ENCODE measurements at places on chromosomes 7 and 10.
A peak's percentile ranks its signal among the peaks of the same experiment; 100 is the strongest.

DNA sequence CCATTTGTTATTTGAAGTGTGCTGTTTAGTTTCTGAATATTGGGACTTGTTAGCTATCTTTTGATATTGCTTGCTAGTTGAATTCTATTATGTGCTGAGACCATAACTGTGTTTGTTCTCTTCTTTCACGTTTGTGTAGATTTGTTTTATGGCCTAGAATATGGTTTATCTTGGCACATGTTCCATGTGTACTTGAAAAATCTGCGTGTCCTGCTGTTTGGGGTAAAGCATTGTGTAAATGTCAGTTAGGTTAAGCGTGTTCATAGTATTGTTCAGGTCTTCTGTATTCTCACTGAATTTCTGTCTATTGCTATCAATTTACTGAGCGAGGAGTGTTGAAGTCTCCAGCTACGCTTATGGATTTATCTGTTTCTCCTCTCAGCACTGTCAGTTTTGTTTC is 19.4 kb downstream of the MMP21 start:
- DNase-seq = no peak

DNA sequence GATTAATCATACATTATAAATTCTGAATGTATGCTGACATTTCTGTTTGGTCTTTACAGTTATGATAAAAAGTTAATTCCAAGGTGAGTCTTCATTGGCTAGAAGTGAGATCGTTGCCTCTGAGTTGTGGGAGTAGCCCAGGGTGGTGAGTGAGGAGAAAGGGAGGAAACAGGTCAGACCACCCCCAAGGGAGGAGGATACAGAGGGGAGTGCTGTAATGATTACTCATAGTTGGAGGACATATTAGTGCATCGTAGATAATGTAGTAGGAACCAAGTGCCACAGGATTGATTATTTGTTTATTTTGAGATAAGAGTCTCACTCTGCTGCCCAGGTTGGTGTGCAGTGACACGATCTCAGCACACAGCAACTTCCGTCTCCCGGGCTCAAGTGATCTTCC is 672.2 kb downstream of the INHBA start:
- DNase-seq = no peak

DNA sequence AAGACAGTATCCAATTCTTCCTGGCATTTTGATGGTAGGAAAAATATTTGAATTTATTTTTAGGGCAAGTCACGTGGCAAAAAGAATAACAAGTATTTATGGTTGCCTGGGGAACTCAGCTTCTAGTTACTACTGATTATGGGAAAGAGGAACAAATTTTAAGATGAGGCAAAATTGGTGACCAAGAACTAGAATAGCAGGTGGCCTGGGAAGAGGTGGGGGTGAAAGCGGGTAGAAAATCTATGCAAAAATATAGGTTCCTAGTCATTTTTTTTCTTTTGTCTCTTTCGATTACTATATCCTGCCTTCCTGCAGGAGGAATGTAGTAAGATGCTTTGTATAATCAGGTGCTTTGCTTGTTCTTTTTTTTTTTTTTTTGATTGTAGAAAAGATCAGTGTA is 27.8 kb downstream of the ENTPD1 start:
- no peak for DNase-seq

GRCh38 chr10:3756360-3756740 is 28.7 kb downstream of the KLF6 start:
- DNase-seq = no peak

DNA sequence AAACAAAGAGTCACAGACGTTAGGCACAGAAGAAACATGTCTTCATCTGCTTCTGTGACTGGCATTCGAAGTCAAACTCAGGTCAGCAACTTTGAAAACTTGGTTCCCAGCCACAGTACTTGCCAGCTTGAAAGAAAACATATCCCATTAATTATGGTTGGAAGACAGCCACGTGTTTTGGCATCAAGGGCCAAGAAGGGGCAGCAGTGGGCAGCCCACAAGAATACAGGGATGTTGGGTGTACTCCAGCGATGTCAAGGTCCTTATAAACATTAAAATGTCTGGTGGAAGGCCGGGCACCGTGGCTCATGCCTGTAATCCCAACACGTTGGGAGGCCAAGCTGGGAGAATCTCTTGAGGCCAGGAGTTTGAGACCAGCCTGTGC is 29.5 kb downstream of the JCAD start:
- DNase-seq = no peak

GRCh38 chr7:135980012-135980551 is 2.9 kb upstream of the MTPN start:
- DNase-seq = no peak

- no peak for DNase-seq
These were observed 30.9 kb downstream of the LEP start for GRCh38 chr7:128271942-128272481.

DNA sequence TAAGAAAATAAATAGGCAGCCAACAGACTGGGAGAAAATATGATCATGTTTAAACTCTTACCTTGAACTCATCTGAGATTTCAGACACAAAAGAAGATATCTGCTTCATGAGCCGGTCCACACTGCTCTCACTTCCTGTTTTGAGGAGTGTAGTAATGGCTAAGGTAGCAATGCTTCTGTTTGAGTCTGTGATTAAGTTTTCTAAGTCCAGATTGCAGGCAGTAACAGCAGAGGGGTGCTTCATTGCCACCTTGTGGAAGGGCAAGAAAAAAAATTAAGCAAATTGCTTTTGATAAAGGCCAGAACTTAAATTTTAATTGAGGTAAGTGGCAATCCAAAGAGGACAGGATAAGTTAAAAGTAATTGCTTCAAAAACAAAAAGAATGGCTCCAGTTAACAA is 69.1 kb downstream of the MEST start:
- peak; percentile 54 for DNase-seq

GRCh38 chr10:4399556-4399955 is 426.5 kb upstream of the AKR1E2 start:
- DNase-seq = no peak

- DNase-seq = no peak
These were observed 175.8 kb upstream of the TMEM229A start for GRCh38 chr7:124208642-124209041.

DNA sequence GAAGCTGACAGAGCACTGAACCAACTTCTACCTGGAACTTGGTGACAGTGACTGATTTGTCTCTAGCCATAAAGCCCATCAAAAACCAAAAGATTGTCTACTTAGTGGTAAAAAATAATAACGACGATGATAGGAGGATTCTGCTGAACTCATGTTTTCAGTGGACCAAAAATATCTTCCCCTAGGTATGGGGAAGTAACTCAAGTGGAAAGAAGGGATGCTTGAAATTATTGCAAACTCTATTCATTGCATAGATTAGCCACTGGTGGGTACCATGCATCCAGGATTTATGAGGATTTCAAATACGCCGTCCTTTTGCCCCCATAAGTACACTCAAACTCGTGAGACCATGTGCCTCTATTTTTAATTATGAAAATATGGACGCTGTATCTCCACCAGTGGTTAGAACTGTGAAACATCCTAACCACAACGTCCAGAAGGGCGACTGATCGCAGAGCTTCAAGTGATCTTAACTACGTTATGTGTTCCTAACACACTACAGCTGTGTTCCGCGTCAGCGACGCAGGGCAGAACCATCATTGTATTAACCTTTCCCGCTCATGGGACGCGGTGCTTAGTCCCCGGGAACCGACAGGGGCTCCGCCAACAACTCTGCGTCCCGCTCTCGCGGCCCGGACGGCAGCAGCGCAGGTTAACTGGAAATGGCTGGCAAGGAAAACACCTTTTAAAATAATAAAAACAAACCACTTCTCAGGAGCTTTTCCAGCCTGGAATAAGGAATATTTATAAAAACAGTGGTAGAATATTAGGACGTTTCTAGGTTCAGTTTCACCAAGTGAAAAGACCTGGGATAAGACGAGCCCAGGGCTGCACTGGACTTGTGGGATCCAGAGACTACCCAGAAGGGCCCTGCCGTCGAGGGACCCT is 776 bp downstream of the PEX1 start:
- peak; percentile 65 for DNase-seq

DNA sequence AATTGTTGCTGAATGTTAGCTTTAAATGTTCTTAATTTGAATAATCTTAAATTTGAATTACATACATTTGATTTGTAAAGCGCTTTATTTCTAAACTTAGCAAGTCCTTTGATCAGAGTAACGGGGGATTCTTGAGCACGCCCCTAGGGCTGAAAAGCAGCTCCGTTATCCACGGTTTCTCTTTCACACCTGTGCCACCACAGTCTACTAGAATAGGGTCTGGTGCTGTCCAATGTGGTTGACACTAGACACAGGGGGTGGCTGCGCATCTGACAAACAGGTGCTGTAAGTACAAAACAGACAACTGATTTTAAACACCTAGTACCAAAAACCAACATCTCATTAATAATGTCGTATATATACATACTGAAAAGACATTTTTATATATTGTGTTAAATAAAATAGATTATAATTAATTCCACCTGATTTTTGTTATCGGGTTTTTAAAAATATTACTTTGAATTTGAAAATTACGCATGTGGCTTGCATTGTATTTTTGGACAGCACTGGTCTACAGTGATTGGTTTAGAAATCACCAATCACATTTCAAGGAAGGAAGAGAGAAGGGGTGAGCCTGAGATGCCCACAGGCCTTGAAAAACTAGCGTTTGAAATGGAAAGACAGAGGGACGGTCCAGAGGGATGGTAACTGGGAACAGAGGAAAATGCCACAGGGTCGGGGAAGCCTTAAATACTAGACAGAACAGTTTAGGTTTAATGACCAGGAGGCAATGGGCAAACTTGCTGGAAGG is 7.3 kb downstream of the SEPHS1 start:
- DNase-seq = no peak

DNA sequence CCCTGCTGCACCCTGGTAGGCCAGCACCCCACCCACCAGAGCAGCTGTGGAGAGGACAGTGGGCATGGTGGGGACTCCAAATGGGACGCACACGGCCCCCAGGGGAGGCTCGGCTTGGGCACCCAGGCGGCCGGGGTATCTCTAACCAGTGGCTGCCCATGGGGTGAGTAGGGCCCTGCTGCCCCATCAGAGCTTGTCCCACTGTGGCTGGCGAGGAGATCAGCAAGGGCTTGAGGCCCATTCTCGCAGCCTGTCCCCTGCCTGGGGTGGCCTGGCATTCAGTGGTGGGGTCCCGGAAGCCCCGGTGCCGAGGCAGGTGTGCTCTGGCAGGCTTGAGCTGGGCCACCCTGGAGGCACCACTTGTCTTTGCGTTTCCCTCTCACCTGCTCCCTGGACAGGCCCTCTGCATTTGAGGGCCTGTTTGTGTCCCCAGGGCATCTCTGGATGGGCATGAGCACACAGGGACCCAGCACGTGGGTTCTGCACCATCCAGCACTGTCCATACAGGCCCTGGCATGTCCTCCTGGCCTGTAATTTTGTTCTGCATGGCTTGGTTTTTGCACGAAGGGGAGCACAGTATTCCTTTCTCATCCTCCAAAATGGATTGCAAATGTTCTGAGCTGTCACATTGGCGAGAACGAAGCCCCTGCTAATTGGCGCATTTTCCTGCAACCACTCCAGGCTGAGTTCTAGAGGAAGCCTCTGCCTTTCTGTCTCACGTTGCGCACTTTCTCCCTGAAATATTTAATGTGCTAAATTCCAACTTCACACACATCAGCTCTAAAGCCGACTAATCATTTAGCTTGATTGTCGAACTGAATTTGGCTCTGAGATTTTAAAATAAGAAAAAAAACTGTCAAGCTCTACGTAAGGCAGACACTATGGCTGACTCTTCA is 27.2 kb downstream of the PWWP2B start:
- no peak for DNase-seq

GRCh38 chr10:13514296-13514695 is 14.5 kb downstream of the BEND7 start:
- DNase-seq = no peak

- DNase-seq = no peak
These were observed 78.0 kb downstream of the PLXNA4 start for GRCh38 chr7:132498319-132498718.

Measured in mesendoderm (in vitro differentiated cells).